PC-3 (cell line): ENCODE measurements at places on chromosomes 2 and 18.

DNA sequence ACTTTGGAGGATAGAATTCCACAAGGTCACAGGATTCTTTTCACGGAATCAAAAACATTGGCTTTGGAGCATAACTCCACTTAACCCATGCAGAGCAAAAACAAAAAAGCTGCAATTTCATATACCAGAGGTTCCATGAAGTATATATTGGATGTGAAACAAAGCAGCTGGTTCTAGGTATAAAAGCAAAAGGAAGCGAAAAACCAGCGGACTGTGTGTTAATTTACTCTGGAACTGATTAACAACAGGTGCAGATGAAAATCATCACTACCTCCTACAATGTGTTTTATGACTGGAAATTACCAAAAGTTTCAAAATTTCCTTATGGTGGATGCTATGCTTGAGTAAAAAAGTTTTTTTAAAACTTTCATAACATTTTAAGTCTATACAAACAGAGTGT, 54.4 kb upstream of the LINC00305 start:
- no peak for DNase-seq
- H3K4me3 ChIP-seq, result no peak overlapping the region
- H3K36me3 ChIP-seq, result no peaks in the 10 kb centered on the region
- H3K4me1 ChIP-seq, result no peaks in the 10 kb centered on the region
- H3K27ac ChIP-seq, result no peak overlapping the region

- H3K36me3 ChIP-seq, result no peaks in the 10 kb centered on the region
- H3K27me3 ChIP-seq, result no peaks in the 10 kb centered on the region
- H3K4me3 ChIP-seq, result no peak overlapping the region
- no peaks in the 10 kb centered on the region for H3K4me1 ChIP-seq
These were observed 207.0 kb downstream of the CYP26B1 start for GRCh38 chr2:71940695-71941094.

DNA sequence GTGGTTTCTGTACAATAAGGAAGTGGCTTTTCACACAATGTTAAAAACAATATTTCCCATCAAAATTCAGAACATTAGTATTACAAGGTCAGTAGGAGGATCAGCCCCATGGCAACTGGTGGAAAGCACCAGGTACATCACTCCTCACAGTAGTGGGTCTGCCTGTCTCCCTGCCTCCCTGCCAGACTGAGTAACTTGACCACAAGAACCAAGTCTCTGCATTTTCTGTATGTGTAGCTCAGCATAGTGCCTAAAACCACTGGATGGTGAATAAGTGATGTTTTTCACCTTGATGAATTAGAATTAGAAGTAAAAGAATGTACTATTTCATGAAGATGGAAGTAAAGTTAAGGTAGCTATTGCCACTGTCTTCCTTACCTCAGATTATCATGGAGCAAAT, 4.1 kb upstream of the WDR7 start:
- DNase-seq, result no peak
- no peaks in the 10 kb centered on the region for H3K27me3 ChIP-seq
- H3K36me3 ChIP-seq, result no peaks in the 10 kb centered on the region
- H3K27ac ChIP-seq, result no peak overlapping the region
- H3K4me3 ChIP-seq, result no peak overlapping the region
- H3K4me1 ChIP-seq, result peaks cover 11% of the 10 kb centered on the region

DNA sequence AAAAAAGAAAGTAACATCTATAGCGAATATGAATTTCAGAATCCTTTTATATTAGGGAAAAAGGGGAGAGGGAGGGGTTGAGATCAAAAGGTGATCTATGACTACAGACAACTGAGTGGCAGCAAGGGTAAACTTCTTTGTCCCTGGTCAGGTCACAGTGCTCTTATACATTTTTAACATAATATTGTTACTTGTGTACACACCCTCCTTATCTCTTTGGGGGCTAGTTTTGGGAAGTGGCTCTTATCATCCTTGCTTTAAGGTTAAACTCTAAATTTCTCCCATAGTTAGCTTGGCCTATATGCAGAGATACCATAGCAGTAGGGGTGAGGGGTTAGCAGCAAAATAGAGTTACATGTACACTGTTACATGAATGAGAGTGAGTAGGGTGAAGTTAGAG, 31.6 kb upstream of the ATG16L1 start:
- H3K4me3 ChIP-seq, result no peak overlapping the region
- H3K27ac ChIP-seq, result no peak overlapping the region
- no peaks in the 10 kb centered on the region for H3K36me3 ChIP-seq
- no peak for DNase-seq
- no peaks in the 10 kb centered on the region for H3K4me1 ChIP-seq

GRCh38 chr2:230627806-230628724, 84.6 kb upstream of the CAB39 start:
- no peak overlapping the region for H3K27ac ChIP-seq
- no peaks in the 10 kb centered on the region for H3K27me3 ChIP-seq
- H3K4me3 ChIP-seq, result no peak overlapping the region
